ENCODE measurements at places on chromosomes 2 and 18.

GRCh38 chr2:181946444-181947127 lies 39.1 kb upstream of the PPP1R1C start:
- DNase-seq: no peak

- no peak for DNase-seq
Measured at GRCh38 chr2:60292242-60292641, 261.2 kb downstream of the BCL11A start.

GRCh38 chr2:119548516-119549120 lies 4.4 kb downstream of the CFAP221 start:
- no peak for DNase-seq

- no peak for DNase-seq
Measured at GRCh38 chr18:52395146-52395852, 55.3 kb downstream of the DCC start.

DNA sequence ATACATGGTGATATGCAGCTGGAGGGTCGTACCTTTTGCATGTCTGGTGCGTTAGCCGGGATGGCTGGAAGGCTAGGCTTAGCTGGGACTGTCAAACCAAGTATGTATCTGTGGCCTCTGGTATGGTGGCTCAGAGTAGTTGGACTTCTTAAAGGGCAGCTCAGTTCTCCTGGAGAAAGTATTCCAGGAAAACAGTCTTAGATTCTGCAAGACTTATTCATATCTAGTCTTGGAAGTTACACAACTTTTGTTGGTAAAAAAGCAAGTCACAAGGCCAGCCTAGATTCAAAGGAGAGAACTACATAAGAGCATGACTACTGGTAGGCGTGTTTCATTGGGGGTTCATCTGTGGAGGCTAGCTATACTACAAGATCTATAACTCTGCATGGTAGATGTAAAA lies 45.5 kb downstream of the EML4 start:
- DNase-seq: no peak
